ENCODE measurements at places on chromosomes 7 and 10.

DNA sequence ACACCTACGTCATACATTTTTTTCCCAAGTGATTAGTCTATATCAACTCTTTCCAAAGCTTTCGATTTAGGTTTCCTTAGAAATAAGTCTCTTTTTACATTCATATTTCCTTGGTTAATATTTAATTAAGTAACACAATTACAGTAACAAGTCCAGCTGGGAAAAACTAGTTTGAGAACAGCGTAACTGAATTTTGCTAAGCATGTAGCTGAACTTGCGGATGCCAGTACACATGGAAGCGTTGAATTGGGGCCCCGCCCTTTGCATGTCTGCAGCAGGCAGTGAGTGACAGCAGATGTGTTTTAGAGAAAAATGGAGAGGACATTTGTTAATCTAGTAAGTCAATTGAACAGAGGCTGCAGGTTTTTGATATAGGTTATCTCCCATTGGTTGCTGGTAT, 72.5 kb downstream of the TAF3 start:
- DNase-seq = no peak

- DNase-seq = no peak
Observed at GRCh38 chr10:103982639-103983038, 15.7 kb downstream of the SLK start.

DNA sequence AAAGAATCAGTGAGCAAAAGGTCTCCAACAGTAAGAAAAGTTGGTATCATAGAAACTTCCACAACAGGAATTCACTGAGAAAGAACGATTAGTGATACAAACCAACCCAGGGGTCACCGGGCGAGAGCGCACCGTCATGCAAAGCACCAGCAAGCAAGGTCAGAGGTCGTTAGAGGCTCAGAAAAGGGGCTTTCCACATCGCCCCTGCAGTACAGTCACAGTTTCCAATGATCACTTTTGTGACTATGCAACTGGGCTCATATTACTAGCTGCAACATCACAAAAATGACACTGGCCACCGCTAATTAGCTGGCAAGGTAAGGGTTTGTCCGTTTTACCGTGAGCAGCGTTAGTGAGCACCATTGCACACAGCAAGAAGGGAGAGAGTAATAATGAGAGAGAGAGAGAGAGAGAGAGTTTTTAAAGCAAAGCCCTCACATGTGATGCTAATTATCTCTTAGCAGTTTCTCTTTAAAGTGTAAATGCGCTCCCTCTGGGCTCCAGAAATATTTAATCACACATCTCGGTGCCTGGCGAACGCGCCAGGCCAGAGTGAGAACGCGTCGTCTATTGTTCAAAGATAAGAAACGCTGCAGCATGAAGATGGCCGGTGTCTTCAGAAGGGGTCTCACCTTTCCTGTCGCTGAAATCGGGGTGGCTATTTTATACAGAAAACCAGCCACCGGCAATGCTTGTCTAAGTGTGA, 237.5 kb downstream of the DNAJB6 start:
- DNase-seq = no peak

DNA sequence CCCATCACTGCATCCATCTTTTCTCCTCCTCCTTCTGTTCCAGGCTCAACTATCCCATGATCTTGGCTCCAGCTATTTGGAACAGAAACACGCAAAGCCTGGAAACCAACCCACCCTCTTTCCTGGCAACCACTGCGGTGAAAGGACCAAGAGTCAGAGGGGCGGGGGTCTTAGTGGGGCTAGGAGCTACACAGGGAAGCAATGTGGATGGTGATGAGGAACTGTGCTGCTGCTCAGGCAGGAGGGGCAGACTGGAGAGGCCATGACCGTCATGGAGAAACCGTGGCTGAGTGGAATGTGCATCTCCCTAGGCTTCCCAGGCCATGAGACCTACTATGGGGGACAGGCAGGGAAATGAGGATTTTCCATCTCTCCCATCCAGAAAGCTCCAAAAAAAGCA, 25.6 kb downstream of the PLAC9 start:
- no peak for DNase-seq

DNA sequence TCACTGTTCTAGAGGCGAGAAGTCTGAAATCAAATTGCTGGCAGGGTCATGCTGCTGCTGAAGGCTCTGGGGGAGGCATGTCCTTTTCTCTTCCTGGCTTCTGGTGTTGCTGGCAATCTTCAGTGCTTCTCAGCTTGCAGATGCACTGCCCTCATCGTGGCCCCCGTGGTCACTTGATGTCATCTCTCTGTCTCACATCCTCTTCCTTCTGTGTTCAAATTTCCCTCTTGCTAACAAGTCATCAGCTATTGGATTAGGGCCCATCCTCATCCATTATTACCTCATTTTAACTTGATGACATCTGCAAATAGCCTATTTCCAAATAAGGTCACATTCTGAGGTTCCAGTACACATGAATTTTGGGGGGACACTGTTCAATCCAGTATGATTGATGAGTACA, 36.6 kb upstream of the SRGN start:
- DNase-seq = no peak

GRCh38 chr7:8217200-8218068, 44.5 kb downstream of the ICA1 start:
- DNase-seq = no peak

GRCh38 chr10:43083764-43084163, 6.9 kb downstream of the RET start:
- no peak for DNase-seq

- DNase-seq = no peak
Observed at GRCh38 chr7:55177589-55178261, 158.9 kb downstream of the EGFR start.

GRCh38 chr10:92490387-92490786, 83.5 kb downstream of the IDE start:
- no peak for DNase-seq

DNA sequence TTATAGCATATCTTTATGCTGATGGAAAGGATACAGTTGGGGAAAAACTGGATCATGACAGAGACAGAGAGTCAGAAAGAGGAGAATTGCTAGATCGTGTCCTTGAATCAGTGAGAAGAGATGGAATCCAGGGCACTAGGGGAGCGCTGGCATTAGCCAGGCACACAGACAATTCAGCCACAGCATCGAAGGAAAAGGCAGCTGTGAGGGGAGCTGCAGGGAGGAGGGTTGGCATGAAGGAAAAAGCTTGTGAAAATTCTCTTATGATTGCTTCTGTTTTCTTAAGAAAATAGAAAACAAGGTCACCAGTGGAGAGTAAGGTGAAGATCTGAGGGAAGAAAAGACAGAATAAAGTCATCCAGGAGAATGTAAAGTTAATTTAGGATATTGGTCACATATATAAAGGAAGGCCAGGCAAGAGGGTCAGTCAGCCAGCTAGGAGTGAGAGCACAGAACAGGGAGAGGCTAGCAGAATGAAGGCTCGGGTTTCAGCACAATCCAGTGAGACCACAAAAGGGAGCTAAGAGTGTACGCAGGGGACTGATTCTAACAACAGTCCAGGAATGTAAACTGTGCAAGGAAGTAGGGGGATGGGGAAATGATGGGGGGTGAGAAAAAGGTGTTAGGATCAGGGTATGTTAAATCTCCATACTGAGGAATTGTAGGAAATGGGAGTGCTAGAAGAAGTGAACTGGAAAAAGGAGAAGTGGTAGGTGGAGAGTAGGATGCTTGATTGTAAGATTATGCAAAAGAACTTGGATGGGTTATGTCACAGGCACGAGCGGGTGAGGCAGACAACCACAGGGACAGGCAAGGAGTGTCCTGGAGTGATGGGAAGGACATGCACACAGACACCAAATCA, 112.0 kb downstream of the RNF32 start:
- DNase-seq = no peak

- no peak for DNase-seq
Observed at GRCh38 chr10:5582736-5583135, 58.0 kb downstream of the CALML3 start.

DNA sequence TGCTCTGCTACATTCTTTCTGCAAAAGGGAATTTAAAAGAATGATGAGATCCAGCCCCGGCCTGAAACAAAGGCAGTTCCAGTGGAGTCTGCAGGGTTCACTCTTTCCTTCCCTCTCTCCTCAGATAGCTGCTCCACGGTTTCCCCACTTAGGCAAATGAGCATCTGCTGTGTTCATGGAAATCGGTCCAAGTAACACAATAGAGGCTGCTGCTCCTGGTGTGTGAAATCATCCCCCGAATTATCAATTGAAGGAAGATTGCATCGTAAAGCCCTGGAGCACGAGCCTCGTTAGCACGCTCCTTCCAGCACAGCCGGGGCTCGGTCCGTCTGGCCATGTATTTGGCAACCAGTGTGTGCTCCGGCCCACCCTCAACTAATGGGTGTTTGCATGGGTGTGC, 108.3 kb upstream of the DPP6 start:
- DNase-seq = no peak

DNA sequence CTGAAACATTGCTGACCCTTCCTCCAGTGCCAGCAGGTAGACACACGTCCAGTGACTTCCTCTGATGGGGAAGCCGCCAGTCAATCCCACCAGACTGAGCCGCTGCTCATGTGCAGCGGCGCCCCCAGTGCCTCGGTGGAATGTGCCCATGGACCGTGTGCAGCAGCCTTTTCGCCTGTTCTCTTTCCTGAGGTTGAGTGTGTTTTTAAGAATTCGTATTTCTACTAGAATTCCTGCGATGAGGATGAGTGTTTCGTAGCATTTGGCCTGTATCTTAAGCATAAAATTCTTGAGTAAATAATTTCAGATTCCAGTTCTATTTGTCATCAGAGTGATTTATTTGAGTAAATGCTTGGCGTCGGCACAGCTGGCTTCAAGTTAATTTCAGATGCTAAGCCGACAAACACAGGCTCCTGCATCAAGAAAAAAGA, 35.4 kb downstream of the BNIP3 start:
- no peak for DNase-seq

- DNase-seq = no peak
Observed at GRCh38 chr7:50366311-50366710, 61.8 kb downstream of the IKZF1 start.

GRCh38 chr7:9709216-9709615, 1264.5 kb upstream of the PHF14 start:
- no peak for DNase-seq

DNA sequence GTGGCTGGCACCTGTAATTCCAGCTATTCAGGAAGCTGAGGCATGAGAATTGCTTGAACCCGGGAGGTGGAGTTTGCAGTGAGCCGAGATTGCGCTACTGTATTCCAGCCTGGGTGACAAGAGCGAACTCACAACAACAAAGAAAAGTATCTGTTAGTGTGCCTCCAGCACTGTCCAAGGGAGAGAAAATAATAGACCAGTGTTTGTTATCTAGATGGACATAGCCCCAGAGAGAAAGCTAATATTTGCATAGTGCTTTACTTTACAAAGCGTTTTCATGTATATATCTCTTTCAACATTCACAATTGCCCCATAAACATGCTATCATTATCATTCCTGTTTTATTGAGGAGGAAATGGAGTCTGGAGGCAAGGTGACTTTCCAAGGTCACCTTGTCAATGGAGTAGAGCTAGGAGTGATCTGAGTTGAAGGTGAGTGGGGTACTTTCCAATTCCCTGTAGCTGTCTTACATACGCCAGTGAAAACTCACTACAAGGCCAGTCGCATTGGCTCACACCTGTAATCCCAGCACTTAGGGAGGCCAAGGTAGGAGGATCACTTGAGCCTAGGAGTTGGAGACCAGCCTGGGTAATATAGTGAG, 49.7 kb upstream of the KIF5B start:
- no peak for DNase-seq

DNA sequence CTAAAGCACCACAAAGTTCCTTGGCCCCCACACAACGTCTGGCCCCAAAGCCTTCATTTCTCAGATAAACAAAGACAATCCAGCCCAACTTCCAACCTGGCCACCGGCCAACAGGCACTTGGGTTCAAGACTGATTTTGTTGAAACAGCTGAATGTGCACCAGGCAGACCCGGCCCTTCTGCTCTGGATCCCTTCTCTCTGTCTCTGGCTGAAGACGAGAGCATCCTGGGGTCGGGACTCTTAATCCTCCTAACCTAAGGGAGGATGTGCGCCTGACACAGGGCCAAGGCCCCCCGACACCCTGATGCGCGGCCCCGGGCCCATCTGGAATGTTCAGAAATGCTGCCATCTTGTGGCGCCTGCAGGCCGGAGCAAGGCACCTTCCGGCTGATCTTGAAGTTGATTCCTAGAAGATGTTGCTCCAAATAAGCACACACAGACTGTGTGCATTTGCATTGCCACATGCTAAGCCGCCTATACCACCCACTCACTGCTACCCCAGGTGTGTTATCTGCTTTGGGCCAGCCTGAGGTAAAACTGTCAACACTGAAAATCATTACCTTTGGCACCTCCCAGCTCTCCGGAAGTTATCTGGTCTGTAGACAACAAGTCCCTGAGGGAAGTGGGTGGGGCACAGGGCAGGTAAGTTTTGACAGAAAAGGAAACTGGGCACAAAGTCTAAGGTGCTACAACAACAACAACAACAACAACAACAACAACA, 98.4 kb upstream of the HABP2 start:
- DNase-seq = no peak

DNA sequence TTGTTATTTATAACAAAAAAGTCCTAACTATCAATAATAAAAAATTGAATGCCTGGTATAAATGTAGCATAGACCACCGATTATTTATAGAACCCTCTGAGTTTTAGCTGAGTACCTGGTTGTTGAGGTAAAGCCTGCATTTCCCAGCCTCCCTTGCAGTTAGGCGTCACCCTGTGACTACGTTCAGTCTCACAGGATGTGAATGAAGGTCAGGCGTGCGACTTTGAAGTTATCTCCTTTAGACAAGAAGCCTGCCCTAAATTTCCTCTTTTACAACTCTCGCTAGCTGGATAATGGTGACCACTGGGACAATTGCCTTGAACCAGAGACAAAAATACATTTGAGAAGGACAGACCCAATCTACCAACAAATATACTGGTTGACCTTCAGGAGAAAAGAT, 67.5 kb upstream of the TES start:
- no peak for DNase-seq

DNA sequence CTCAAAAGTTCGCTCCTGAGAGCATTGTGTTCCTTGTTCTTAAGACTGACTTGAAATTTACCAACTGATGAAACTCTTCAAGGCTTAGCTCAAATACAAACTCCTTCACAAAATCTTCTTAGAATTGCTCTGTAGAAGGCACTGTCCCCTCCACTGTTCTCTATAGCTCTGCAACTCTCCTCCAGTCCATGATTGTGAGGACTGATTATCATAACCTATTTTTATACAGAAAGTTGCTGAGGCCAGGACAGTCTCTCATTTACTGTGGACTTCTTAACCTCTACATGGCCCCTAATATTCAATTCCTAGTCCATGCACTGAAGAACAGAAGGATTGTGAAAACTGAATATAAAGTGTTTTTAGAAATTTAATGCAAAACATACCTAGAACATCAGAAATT, 53.2 kb downstream of the RHOBTB1 start:
- DNase-seq = no peak

- DNase-seq = no peak
Observed at GRCh38 chr7:41058986-41059741, 643.7 kb downstream of the INHBA start.

DNA sequence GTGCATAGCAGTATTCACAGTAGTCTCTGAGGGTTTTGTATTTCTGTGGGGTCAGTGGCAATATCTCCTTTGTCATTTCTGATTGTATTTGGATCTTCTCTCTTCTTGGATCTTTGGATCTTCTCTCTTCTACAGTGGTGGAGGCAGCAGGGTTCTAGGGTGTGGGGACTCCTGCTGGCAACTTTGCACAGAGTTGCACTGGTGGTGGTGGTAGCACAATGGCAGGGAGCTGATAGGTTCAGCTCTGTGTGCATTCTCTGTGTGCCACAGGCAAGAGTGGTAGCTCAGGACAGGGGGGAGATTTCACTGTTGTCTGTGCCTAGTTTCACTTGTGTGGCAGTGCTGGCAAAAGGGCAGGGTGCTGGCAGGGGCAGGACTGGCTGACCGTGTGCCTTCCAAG, 35.1 kb upstream of the PRSS37 start:
- DNase-seq = no peak

- DNase-seq = no peak
Observed at GRCh38 chr7:123663200-123663599, 7.5 kb downstream of the LMOD2 start.

GRCh38 chr7:136528329-136528728, 340.1 kb upstream of the CHRM2 start:
- no peak for DNase-seq
